ENCODE measurements at places on chromosomes 16 and 17. TPM values are rescaled to one million over a fixed set of nuclear protein-coding genes. Genes with fewer than 3 reads are reported as not detected.

- H3K36me3 ChIP-seq = peaks cover 38% of the 10 kb centered on the region
- no peak for DNase-seq
- peak overlapping the region; percentile 6 for H3K27ac ChIP-seq
- no peak overlapping the region for H3K4me3 ChIP-seq
Measured at GRCh38 chr16:75576384-75576811, 10.2 kb downstream of the GABARAPL2 start.

GRCh38 chr16:53092284-53092683 lies 37.5 kb downstream of the CHD9 start:
- DNase-seq = no peak
- H3K4me3 ChIP-seq = no peak overlapping the region
- H3K27me3 ChIP-seq = no peaks in the 10 kb centered on the region
- H3K4me1 ChIP-seq = peaks cover 63% of the 10 kb centered on the region

DNA sequence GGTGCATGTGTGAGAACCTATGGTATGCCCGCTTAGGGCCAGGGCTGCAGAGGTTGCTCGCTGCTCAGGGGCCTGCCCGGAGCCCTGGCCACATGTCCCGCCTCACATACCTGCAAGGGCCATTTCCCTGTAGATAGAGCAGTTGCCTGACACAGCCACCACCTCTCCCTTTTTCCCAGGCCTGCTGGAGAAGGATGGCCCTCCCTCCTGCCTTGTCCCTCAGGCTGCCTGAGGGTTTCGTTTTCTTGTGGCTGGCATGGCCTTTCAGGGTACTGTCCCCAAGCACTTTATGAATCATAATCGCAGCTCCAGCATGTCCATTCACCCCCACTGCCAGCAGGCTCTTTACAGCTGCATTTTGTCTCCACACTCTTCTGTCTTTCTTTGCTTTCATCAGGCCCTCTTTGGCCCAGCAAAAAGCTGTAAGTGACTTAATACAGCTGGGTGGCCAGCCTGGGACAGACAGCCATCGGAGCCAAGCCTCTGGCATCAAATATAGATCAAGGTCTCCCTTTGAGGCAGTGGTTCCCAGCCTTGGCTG lies 65.7 kb downstream of the MPRIP start:
- H3K27me3 ChIP-seq = no peaks in the 10 kb centered on the region
- DNase-seq = no peak
- peak overlapping the region; percentile 67 for H3K27ac ChIP-seq

DNA sequence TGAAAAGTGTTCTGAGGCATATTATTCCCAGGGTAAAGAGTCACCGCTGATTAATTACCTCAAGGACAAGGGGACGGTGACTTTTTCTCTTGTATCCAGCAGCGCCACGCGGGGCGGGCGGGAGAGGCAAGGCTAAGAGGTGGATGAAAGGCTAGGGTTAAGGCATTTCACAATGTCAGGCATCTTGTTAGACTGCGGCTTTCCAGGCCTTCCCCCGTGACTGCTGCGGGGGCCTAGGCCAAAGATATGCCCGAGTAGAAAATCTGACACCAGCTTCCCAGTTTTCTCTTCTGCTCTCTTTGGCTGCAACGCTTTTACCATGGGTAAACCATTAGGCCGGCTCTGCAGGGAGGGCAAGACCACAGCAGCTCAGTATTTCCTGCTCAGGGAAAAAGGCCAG lies 698.2 kb downstream of the MAF start:
- DNase-seq = no peak
- no peaks in the 10 kb centered on the region for H3K27me3 ChIP-seq
- H3K27ac ChIP-seq = no peak overlapping the region
- H3K36me3 ChIP-seq = no peaks in the 10 kb centered on the region
- no peaks in the 10 kb centered on the region for H3K4me1 ChIP-seq
- no peak overlapping the region for H3K4me3 ChIP-seq

- H3K27me3 ChIP-seq = no peaks in the 10 kb centered on the region
- peaks cover 18% of the 10 kb centered on the region for H3K4me1 ChIP-seq
- peaks cover 8% of the 10 kb centered on the region for H3K36me3 ChIP-seq
Measured at GRCh38 chr17:62008294-62008693, 56.8 kb downstream of the MED13 start.

GRCh38 chr17:27572665-27573064 lies 58.3 kb upstream of the LGALS9 start:
- peaks cover 10% of the 10 kb centered on the region for H3K4me1 ChIP-seq
- no peak overlapping the region for H3K27ac ChIP-seq
- no peaks in the 10 kb centered on the region for H3K36me3 ChIP-seq
- no peak overlapping the region for H3K4me3 ChIP-seq
- DNase-seq = no peak

GRCh38 chr16:81774348-81774747 lies 4.7 kb upstream of the PLCG2 start:
- H3K4me1 ChIP-seq = peaks cover 10% of the 10 kb centered on the region
- no peak overlapping the region for H3K27ac ChIP-seq
- DNase-seq = no peak
- H3K4me3 ChIP-seq = no peak overlapping the region

- peak; percentile 96 for DNase-seq
- peak overlapping the region; percentile 84 for H3K27ac ChIP-seq
- H3K36me3 ChIP-seq = no peaks in the 10 kb centered on the region
- H3K4me3 ChIP-seq = peak overlapping the region; percentile 65
- peaks cover 5% of the 10 kb centered on the region for H3K27me3 ChIP-seq
- peaks cover 23% of the 10 kb centered on the region for H3K4me1 ChIP-seq
Measured at GRCh38 chr16:30996985-30997724, 12.1 kb downstream of the HSD3B7 start.

- H3K27ac ChIP-seq = no peak overlapping the region
- DNase-seq = peak; percentile 26
- H3K4me3 ChIP-seq = no peak overlapping the region
Measured at GRCh38 chr16:78163772-78164670, 64.6 kb downstream of the WWOX start.

GRCh38 chr17:37650419-37651003 lies 7.3 kb upstream of the DDX52 start:
- DNase-seq = peak; percentile 47
- H3K4me3 ChIP-seq = no peak overlapping the region
- no peaks in the 10 kb centered on the region for H3K36me3 ChIP-seq
- no peaks in the 10 kb centered on the region for H3K4me1 ChIP-seq

DNA sequence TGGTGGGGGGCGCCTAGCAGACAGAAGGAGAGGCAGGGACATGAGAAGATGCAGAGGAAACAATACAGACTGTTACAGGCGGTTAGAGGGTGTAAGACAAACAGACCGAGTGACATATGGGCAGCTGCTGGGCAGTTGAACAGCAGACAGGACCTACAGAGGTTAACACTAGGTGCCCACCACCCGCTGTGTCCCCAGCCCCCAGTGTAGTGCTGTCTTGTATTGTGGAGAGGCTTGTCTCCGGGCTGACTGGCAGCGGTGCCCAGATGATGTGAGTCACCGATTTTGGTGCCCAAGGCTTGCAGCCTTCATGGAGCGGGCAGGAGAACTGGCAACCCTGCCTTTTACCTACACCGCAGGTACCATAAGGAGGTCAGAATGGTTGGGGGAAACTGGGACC lies 2.4 kb upstream of the CXCL16 start:
- DNase-seq = no peak
- peaks cover 30% of the 10 kb centered on the region for H3K4me1 ChIP-seq
- H3K4me3 ChIP-seq = no peak overlapping the region
- peaks cover 16% of the 10 kb centered on the region for H3K27me3 ChIP-seq

GRCh38 chr17:44146375-44147346 lies 4.9 kb downstream of the HROB start:
- H3K27ac ChIP-seq = peak overlapping the region; percentile 75
- no peak overlapping the region for H3K4me3 ChIP-seq
- H3K36me3 ChIP-seq = no peaks in the 10 kb centered on the region
- H3K27me3 ChIP-seq = no peaks in the 10 kb centered on the region

DNA sequence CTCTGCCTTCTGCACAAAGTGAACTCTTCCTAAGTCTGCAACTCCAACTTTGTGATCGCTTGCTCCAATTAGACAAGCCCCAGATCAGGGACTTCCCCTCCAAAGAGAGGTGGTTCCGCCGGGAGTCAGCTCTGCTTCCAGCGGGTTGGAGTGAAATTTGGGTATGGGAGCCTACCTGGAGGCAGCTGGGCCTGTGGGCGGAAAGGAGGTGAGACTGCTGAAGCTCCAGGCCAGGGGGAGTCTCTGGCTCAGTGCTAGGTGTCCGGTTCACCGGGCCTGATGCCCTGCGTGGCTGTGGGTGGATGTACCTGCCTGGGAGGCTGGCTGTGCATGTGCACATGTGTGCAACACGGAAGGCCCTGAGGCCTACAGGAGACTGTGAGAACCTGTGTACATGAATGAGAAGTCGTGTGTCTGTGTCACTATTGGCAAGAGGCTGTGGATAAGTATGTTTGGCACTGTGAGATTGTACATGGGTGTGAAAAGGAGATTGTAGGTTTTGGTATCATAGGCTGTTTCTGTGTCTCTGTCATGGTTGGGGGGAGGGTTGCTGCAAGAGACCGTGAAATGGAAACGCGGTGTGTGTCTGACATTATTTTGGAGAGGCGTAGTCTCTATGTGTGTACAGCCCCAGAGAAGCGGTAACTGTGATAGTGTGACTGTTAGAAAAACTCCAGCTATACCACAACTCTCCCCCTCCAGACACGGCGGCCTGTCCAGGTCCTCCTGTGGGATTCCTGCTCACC lies 4.2 kb downstream of the LHX1 start:
- H3K4me1 ChIP-seq = peaks cover 60% of the 10 kb centered on the region
- no peak for DNase-seq
- H3K36me3 ChIP-seq = no peaks in the 10 kb centered on the region

Gene SULT1A4
- total RNA-seq = 5.8 TPM

Gene IRF8
- total RNA-seq = 11.1 TPM

Gene ANKFN1
- total RNA-seq = 0.40 TPM

Gene PRR14
- 30.3 TPM for total RNA-seq

Gene TM4SF5
- not detected for total RNA-seq

Gene RNF135
- total RNA-seq = 20.0 TPM

Gene GAN
- total RNA-seq = 11.6 TPM

Gene CCL14
- total RNA-seq = 55.0 TPM

Gene FOXL1
- total RNA-seq = 0.52 TPM
